ENCODE measurements at places on chromosomes 2 and 18.

- no peak for DNase-seq
Measured at GRCh38 chr2:144213797-144214196, 306.1 kb downstream of the ZEB2 start.

DNA sequence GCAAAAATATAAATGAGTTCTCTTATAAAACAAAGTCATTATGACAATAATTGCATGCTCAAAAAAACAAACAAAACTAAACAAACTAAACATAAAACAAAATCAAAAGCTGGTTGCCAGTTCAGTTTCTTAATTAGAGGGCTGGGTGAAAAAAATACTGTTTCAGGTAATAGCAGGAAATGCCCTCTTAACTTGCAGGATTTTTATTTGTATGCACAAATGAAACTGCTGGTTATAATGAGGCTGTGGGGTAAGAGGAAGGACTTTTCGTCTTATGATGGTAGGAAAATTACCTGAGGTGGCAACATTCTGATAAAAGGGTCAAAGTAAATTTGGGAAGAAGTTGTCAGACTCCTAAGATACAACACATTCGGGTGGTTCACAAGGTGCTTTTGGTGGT, 21.5 kb upstream of the CDKL4 start:
- DNase-seq, result no peak

DNA sequence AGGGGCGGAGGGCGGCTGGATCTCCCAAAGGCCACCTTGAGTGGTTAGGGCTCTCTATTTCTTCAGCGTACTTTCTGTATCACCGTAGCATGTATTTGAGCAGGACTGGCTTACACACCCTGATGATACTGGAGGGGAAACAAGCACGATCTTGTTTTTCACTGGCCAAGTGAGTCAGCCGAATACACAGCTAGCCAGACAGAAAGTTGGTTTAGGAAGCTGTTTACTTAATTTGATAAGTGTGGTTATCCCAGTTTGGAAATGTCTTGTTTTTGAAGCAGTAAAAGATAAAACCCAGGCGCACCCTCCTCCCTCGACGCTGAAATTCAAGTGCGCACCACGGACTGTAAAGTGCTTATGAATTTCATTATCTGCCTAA, 582 bp downstream of the RIOK3 start:
- peak; percentile 50 for DNase-seq

DNA sequence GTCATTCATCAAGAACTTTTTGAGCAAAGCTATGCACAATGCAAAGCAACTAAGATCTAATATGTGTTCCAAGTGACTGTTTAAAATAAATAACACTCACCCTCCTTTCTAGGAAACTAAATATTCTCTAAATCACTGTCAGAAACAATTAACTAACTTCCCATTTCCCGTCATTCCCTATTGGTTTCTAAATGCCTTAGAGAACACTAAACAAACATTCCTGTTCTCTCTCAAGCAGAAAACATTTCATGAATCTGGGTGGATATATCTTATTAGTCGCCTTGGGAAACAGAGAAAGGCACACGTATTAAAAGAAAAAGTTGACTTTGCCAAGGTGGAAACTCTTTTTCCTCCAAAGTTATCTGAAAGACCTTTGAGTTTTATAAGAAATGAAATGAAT, 735.2 kb downstream of the MBD2 start:
- DNase-seq, result no peak

DNA sequence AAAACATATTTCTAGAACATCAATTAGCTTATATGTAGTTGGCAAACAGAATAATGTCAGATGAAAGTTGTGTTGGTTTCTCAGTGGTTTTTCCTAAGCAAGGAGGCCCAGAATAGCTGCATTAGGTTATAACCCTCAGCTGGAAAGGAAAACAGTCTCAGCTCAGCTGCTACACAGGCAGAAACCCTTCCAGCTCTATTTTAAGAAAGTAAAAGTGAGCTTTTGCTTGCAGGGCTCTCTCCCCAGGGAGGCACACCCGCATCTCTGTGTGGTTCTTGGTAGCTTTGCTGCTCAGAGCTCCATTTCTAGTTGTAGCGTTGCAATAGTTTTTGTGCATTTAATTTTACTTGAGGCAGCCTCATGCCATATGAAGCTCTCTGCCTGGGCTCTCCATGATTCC, 54.6 kb downstream of the PIKFYVE start:
- DNase-seq, result no peak

DNA sequence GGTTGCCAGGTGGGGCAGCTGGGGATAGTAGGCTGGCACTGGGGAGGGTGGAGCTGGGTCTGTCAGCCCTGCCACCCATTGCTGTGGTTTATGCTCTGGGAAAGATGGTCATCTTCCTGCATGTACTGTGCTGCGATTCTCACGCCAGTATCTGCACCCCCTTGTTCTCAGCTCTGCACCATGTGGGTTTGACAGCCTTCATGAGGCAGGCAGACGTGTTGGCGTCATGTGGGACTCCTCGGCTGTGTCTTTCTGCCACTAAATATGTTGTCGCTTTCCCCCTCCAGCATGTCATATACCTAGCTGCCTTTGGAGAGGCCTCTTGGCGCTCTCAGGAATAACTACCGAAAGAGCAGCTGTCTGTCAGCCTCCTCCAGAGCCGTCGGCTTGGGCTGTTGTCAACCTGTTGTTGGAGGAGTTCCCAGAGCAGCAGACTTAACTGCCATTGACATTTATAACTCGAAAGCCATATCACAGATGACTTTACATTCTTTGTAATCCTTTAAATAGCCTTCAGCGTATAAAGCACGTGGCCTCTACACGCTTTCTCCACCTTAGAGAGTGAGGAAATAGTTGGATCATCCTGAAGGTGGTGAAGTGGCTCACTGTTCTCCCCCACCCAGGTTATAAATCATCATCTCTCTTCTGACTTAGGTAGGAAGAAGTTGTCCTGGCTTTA, 80.4 kb upstream of the MGAT5 start:
- no peak for DNase-seq

GRCh38 chr2:127080226-127080937, 26.6 kb downstream of the BIN1 start:
- no peak for DNase-seq

DNA sequence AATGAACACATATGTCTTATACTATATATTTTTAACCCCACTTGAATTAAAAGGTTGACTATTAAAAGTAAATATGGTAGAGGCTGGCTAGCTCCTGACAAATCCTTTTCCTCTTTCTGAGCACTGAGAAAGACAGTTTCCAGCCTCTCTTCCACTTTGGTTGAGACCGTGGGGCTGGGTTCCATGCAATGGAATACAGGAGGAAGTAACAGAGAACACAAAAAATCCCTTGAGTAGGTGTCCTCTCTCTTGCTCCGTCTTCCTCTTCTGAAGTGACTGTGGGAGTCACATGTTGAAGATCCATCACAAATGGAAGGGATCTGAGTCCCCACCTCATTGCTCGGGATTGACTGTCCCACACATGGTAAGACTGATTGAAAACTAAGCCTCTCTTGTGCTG, 36.6 kb upstream of the SIGLEC15 start:
- no peak for DNase-seq

DNA sequence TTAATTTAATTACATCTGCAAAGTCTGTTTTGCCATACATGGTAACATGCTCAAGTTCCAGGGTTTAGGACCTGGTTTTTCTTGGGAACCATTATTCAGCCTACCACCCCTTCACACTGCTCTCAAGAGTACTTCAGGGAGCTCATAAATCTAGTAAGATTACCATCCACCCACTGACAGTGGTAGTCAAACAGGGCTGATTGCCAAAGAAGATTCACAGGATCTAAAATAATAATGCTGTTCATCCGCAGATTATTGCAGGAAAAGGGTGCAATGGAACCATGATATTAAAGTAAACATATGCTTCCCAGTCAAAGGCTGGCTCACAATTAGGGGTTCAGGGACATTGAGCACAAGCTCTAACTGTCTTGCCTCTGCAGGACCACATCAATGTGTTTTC, 148.0 kb upstream of the CYRIA start:
- DNase-seq, result no peak

GRCh38 chr2:236001166-236001828, 166.9 kb downstream of the GBX2 start:
- DNase-seq, result no peak

- DNase-seq, result no peak
Measured at GRCh38 chr2:43513216-43513615, 82.6 kb downstream of the THADA start.

GRCh38 chr2:11677136-11678055, 7.4 kb upstream of the NTSR2 start:
- no peak for DNase-seq

DNA sequence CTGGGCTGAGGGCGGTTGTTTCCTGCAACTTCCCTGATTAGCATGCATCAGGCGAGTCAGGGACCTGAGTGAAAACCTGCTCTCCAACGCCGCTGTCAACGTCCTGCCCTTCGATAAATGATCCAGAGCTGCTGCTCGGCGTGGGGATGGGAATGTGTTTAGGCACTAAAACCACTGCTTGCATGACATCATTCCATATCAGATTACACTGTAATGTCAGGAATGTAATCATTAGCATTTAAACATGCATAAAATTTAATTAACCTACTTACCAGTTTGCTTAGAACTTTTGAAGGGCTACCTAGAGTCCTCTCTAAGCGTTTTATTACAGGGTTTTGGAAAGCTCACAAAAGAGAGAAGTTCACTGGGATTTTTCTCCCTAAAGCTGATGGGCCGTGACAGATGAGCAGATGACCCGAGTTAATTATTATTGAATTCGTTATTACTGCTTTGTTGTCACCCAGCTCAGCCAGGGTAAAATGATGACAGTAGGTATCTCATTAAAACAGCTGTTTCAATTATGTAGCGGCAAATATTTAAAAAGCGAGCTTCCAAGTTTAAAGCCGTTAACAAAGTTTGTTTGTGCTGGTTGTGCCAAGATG, 685.6 kb upstream of the SALL3 start:
- DNase-seq, result no peak

DNA sequence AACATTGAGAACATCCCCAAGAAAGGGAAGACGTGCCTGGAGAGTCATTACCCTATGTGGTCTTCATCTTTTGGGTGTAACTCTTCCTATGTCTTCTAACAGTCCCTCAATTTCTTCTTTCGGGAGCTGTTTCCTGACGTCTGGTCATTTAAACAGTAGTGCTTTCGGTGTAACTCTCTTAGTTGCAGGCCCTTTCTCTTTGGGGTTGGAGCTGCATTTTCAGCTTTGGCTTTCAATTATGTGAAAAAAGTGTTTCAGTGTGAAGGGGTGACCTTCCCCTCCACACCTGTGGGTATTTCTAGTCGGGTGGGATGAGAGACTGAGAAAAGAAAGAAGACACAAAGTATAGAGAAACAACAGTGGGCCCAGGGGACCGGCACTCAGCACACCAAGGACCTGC, 105.9 kb downstream of the CERS6 start:
- DNase-seq, result no peak

DNA sequence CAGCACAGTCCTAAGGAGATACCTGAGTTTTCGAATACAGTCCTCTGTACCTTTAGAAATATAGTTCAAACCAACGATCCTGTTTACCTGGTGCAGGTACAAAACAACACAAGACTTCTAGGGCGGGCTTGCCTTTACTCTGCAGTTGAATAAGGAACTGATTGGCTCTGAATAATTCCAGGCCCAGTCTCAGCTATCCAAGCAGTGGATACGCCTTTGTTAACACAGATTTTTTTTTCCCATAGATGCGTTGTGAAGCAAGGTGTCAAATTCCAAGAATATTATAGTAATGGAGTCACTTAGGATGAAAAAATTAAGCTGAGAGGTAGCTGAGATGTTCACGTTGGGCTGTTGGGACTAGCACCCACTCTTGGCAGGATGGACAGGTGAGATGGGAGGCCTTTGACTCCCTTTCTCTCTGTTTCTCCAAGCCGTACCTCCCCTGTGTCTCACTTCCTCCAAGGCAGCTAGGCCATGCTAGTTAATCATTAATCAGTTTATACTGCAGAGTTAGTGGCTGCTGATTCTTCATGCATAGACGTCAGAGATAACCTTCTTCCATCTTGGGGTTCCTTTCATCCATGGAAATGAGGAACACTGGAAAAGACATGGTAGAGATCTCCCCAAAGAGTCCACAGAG, 380.8 kb upstream of the ACVR2A start:
- peak; percentile 77 for DNase-seq

DNA sequence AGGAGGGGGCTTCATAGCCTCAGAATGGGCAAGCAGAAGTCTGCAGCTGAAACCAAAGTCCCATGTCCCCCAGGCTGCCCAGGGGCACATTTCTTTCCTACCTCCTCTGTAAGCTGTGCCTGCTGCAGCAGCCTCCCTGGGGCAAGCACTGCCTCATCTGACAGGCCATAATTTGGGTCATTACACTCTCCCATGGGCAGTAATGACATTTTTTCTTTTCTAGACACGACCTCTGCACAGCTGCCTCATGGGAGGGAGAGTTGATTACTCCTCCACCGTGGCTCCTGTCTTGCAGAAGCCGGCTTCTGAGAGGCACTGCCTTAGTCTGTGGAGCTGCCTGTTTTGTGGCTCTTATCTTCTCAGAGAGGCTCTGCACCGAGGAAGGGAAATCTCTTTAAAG, 268.9 kb downstream of the TDRD15 start:
- DNase-seq, result no peak

GRCh38 chr2:150462770-150463169, 24.7 kb downstream of the RND3 start:
- no peak for DNase-seq

Data from DMS53 (cell line).